ENCODE measurements at places on chromosomes 11 and 22.
A peak's percentile ranks its signal among the peaks of the same experiment; 100 is the strongest.

- no peak for DNase-seq
These were observed 5.4 kb upstream of the MAPK8IP2 start for GRCh38 chr22:50595189-50595588.

GRCh38 chr11:11351042-11351586 is 1.9 kb downstream of the CSNK2A3 start:
- no peak for DNase-seq

DNA sequence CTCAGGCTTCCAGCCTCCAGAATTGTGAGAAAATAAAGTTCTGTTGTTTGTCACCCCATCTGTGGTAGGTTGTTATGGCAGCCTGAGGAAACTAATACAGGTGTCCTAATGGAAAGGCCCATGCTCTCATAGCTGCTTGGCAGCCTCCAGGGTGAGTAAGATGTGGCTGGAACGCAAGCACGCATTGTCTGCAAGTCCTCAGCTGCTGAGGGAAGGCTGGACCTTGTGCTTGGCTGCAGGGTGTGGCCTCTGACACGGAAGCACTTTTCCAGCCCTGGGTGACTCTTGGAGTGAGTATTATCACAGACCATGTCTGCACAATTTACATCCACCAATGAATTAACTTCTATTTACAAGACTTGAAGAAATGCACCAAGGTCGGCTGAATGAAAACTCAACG is 44.4 kb upstream of the BARX2 start:
- no peak for DNase-seq

DNA sequence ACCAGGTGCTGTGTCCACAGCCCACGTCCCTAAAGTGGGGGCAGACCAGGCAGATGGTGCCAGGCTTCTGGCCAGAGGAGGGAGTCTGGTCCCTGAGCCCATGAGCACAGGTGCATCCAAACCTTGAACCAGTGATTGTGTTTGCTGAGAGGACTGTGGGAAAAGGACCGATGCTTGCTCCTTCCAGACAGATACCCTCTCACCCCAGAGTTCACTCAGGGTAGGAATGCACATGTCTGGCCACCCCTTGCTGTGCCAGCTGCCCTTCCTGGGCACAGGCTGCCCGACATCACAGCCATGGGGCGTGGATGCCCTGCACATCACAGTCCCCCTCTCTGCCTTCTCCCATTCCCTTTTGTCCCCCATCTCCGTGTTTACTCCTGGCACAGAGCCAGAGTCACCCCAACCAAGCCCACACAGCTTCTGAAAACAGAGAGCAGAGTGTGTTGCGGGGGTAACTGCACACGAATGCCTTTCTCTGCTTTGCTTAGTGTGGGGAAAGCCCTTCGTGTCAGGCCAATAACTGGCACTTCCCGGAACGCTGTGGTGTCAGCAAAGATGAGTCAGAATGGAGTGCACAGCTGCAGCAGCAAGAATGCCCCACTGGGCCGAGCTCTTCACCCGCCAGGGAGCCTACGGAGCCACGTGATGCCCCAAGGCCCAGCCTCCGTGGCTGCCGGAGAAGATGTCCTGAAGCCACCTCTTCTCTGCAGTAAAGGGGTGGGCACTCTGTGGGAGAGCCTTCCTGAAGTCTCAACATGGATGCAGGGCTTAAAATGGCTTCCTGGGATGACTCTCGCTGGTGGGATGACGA is 7.6 kb downstream of the CARS1 start:
- DNase-seq: peak; percentile 62

GRCh38 chr22:48258811-48259210 is 1496.4 kb downstream of the TBC1D22A start:
- no peak for DNase-seq

DNA sequence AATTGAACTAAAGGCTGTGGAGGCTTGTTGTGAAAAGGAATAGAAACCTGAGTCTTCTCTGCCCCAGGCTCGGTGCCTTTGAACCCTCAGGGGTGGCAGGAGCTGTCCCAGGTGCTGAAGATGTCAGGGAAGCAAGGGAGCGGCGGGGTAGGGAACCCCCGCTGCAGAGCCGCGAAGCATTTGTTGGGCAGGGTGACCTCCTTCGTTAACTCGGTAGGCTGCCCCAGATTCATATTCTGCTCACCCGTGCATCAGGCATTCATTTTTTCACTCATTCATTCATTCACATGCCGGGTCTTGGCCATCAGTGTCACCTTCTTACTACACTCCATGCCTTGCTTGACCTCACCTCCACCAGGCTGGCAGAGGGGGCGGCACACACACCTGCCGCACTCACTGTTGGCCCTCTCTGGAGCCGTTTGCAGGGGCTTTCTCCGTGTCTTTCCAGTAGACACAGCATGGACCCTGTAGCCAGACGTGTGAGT is 618.9 kb downstream of the BRD1 start:
- no peak for DNase-seq

DNA sequence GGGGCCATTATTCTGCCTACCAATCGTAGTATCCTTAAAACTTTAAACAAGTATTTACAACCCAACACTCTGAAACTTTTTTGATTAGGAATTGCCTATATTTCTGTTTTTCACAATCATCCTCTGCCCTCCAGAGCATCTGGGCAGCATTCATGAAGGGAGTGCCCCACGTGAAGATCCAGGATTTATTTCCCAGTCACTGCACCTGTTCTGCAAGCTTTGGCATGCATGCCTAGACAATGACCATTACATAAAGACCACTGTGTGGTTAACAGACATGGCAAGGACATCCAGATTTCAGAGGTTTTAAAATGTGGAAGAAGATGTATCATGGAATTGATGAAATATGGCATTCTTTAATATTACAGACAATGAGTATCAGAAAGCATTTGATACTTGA is 1083.8 kb downstream of the TBC1D22A start:
- DNase-seq: no peak

DNA sequence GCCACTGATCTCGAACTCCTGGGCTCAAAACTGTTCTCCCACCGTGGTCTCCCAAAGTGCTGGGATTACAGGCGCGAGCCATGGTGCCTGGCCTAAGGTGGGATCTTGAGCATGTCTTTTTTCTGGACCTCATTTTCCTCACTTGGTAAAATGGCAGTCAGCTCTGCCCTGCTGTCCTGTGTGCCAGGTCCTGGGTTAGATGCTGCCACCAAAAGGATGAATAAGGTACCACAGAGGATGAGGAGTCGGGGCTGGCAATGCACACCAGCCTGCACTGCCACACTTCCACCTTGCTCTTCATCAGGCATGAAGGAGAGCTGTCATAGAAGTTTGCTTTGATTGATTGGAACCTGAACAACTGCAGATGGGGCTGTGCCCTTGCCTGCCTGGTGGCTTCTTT is 32.3 kb downstream of the ACO2 start:
- peak; percentile 32 for DNase-seq

DNA sequence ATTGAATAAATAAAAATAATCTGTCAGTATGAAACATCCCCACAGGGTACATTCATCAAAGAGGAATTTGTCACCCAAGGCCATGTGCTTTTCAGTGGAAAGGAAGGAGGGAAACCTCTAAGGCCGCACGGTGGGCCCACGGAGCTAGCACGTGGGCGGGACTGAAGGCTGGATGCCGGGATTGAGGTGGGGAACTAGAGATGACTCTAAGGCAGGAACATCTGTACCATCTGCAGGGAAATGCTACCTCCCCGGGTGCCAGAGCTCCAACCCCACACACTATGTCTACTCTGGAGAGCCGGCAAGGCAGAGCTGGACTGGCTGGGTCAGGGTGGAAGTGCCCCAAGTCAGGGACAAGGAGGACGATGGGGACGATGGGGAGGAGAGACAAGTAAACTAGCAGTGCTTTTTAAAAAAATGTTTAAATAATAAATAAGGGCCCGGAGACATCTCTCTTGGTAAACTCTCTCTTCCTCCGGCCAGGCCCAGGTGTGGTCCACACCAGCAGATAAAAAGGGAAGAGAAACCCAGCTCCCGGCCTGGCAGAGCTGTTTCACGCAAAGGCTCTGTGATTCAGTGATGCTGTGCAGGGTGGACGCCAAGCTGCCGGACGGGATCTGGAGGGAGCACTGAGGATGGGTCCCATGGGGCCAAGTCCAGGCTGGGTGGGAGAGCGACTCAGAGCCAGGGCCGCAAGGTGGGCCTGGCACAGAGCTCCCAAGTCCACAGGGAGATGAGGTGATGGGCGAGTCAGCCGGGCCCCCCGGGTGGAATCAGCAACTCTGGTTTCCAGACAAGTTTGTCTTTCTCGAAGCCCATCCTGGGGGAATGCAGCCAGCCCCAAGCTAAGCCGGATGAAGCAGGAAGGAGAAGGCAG is 5.8 kb downstream of the LIF start:
- DNase-seq: no peak

- DNase-seq: no peak
These were observed 146.5 kb downstream of the CCDC34 start for GRCh38 chr11:27216270-27217149.

GRCh38 chr11:1199241-1199750 is 23.6 kb upstream of the MUC5B start:
- DNase-seq: no peak

- no peak for DNase-seq
These were observed 13.5 kb upstream of the POU2AF1 start for GRCh38 chr11:111392552-111392951.

DNA sequence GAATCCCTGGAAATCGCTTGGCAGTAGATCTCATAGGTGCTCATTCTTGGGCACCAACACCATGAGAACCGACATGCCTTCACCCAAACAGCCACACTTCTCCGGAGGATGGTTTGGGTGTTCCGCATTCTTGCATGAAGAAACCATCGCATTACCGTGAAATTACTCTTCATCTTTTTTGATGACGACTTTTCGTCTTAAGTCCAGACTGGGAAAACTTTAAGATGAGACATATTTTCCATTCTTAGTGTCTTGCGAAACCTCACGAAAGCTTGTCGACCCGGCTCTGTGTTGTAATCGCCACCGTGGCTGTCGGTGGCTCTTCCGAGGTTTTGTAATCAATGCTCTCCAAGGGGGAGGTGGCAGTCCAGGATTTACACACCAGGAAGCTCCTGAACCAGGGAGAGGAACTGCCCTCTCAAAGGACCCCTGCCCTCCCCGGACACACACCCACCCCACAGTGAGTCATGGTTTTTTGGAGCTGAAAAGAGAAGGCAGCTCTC is 1.7 kb downstream of the TOM1 start:
- DNase-seq: no peak

DNA sequence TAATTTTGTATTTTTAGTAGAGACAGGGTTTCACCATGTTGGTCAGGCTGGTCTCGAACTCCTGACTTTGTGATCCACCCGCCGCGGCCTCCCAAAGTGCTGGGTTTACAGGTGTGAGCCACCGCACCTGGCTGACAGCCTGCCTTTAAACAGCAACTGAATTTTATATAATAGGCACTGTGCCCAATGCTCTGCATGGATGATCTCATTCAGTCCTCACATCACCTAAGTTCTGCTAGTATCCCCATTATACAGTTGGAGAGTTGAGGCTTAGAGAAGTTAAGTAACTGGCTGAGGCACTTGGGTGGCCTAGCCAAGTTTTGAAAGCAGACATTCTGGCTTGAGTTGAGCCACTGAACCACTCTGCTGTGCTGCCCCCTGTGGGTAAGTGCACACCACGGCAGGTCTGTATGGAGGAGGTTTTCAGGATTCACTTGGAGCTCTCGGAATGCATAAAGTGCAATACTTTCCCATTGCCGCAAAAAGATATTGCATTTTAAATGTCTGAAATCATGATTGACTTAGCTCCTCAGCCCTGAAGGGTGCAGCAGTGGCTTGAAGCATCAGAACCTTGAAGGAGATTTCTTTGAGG is 112.4 kb downstream of the LDLRAD3 start:
- DNase-seq: no peak

DNA sequence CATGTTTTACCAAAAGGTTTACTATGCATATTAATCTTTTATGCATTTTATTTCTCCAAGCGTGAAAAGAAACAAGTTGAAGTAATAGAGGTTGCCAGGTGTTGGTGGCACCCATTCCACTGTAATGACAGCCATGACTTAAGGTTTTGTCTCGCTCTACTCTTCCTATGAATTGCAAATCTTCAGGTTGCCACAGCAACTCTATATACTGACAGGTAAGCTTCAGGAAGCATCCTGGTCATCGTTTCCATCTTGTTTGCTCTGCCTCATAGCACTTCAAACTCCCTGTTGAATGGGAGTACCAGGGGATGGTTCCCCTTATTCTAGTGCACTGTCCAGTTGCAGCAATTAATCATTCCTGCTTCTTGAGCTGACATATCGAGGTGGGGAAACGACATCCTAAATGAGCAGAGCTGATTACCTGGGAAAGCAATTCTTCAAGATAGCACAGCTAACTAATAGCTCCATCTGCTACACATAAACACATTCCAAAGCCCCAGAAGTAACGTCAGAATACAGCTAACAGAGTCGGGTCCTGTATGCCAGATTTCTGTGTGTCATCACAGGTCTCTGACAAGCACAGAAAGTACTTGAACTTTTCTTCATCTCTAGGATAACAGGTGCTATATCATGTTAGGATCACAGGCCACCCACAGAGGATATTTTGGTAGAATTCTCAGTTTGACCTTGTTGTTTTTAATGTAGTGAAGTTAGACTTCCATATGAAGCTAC is 80.3 kb downstream of the CADM1 start:
- no peak for DNase-seq
